Cardiac septum (tissue), 1 donor: ENCODE measurements at places on chromosomes 16 and 17.

- DNase-seq = no peak
These were observed 25.6 kb upstream of the CACNG1 start for GRCh38 chr17:67018471-67019434.

DNA sequence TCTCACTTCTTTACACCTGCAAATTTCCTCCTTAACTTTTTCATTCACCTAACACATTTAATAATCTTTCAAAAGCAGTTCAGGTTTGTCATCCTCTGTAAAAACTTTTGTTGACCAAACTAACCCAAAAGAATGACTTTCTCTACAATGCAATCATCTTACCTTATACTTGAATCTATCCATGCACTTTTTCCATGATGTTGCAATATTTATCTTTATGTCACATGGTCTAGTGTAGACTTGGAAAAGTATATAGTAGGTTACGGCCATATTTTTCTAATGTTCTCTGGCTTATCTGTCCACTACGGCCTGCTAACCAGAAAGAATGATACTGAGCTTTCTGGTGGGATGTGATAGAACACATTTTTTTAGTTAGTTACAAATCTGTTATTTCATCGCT lies 431.0 kb upstream of the SOX9 start:
- no peak for DNase-seq

DNA sequence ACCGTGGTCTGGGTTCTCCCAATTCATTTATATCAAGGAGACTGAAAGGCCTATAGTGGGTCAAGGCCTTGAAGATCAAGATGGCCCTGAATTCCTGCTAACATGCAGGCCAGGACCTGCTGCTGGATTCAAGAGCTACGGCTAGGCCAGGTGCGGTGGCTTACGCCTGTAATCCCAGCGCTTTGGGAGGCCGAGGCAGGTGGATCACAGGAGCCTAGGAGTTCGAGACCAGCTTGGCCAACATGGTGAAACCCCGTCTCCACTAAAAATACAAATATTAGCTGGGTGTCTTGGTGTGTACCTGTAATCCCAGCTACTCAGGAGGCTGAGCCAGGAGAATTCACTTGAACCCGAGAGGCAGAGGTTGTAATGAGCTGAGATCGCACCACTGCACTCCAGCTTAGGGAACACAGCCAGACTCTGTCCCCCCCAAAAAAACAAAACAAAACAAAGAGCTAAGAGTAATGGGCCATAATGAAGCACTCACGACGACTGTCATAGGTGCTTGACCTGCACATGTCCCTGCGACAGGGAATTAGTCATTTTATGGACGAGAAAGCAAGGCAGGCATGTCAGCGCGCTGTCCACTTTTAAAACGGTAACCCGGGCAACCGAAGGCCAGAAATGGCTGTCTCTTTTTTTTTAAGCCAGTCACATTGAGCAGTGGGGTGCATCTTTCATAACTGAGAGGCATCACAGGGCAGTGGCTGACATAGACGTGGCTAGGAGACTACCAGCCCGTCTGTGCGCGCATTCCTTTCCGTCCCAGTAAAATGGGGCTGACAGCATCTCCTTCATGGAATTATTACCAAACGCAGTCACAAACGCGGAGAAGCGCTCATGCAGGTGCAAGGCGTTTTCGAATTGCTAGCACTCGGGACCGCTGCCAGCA lies 1.0 kb upstream of the FBRS start:
- no peak for DNase-seq

DNA sequence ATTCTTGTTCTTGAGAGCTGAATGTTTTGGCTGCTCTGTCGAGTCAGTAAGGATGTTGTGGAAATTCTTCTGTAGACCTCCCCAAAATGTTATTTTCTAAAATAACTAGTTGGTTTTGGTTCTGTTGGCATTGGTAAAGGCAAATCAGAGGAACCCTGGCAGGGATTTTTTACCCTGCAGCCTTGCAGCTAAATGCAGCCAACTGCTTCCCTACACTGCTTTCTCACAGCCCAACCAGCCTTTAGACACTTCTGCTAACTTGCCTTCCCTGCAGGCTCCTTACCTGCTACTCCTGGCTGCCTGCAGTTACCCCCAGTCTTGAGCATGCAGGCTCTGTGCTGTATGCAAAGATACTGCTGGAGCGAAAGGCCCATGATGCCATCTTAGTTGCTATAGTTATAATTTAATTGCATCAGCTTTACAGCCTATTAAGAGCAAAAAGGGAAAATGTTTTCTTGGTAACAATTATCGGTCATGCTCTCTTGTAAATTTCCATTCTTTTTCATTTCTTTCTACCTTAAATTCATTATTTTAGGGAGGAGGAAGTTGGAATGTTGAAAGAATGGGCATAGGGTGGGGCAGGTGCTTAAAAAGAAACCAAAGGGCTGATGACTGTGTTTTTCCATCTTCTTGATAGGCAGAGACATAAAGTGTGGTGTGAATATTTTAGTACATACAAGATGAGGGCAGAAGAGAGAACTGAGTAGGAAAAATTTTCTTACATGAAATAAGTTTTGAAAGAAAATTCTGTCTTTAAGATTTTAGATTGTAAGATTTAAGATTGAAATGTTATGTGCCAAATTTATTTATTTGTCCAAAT lies 20.0 kb downstream of the NUP93 start:
- no peak for DNase-seq

DNA sequence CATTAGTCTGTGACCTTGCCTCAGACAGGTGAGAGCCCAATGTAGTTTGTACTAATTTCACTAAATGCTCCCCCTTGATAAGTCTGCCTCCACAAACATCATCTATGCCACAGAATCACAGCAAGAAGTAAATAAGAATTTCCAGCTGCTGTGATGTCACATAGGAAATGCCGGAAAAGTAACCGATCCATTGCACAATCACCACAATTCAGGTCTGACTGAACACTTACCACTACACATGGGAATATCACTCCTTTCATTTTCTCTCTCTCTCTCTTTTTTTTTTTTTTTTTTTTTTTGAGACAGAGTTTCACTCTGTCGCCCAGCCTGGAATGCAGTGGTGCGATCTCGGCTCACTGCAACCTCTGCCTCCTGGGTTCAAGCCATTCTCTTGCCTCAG lies 79.0 kb upstream of the CDH11 start:
- no peak for DNase-seq
